ENCODE measurements at places on chromosomes 2 and 18.
A peak's percentile ranks its signal among the peaks of the same experiment; 100 is the strongest.

DNA sequence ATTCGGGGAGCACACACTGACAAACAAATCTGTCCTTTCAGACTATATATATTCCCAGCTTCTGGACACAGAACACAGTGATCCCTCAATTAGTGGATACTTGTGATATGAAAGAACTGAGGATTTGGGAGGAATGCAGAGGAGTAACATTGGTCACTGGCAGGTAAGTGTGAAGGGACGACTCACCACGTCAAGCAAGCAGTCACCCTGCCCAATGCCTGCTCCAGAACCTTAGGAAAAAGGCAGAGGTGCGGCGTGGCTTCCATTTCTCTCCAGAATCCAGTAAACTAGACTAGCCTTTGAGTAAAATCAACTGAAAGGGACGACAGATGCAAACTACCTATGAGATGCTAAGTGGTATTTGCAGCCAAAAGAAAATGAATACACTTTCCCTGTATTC is 1.1 kb downstream of the CCDC93 start:
- DNase-seq: no peak

DNA sequence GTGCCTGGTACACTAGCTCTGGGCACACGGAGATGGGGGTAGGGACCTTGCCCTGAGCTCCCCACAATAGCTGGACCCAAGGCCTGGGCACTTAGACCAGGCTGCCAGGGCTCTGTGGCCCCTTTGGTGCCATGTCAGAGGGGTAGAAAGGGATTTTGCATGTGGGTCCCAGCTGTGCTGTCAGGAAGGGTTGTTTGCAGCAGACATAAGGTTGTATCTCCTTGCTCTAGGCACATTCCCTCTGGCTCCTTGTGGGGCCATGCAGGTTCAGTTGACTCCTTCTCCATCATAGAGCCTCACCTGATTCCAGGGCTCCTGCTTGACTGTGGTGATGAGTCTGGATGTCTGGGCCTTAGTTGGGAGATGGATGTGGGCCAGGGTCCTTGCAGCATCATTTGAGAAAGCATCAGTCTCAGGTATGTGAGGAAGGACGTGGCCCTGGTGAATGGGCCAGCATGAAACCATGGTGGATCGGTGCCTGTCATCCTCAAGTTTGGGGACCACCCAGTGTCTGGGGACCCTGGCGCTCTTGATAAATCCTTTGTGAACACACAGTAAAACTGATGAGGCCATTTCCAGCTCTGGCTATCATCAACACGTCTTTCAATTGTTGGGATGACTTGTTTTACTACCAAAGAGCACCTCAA is 461.9 kb upstream of the HS6ST1 start:
- DNase-seq: no peak

- no peak for DNase-seq
These were observed 792.3 kb upstream of the PIK3C3 start for GRCh38 chr18:41162781-41163180.

DNA sequence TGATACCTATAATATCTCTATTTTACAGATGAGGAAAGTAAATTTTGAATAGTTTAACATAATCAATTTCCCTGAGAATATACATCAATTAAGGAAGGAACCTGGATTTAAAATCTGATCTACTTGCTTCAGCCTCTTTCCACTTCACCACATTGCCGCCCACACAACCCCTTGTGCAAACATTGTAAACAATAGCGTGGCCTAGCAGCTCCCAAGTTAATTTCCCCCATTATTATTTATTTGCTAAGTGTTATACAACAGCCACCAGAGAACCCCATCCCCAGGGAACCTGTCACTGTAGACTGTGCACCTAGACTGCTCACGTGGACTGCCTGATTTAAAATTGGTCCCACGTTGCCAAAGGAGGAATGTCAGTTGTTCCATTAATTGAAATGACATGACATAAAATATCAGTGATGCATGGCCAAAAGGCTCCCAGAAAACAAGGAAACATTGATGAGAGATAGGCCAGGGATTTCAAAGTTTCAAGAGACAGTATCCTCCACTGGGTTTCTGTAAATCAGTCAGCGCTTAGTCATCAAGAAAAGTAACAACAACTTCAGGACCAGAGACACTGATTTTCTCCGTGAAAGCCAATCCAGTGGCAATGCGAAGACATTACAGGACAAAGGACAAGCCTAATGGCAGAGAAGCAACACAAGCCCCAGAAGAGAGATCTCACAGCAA is 41.3 kb downstream of the SCG2 start:
- DNase-seq: no peak

DNA sequence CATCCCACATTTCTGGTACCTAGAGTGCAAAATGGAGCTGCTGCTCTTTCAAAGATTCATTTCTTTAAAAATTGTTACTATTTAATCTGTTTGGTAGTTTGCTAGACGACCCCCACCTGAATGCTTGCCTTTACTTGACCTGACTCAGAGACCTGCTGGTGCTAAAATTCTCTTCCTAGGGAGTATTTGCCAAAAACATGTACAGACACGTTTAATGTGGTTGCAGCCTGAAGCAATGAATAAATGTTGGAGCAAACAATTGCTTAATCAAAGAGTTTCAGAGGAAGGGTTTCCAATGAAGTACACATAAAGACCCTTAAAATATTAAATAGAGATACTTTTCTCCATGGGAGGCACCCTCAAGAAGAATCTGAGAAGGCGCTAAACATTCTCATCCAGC is 734.4 kb downstream of the CBLN2 start:
- DNase-seq: no peak

DNA sequence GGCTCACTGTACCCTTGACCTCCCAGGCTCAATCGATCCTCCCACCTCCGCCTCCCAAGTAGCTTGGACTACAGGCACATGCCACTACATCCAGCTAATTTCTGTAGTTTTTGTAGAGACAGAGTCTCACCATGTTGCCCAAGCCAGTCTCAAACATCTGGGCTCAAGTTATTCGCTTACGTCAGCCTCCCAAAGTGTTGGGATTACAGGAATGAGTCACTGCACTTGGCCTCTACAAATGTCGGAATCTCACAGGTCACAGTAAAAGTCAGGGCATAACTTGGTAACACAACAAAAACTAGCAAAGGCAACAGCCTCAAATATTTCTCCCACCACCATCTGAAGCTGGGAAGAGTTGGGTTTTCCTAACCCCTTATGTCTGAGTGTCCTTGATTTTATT is 25.3 kb downstream of the SCG2 start:
- no peak for DNase-seq

GRCh38 chr18:13218368-13218991 is at the start of gene LDLRAD4:
Gene LDLRAD4, plus strand, starts transcription at chr18:13218760.
- peak; percentile 36 for DNase-seq

GRCh38 chr18:2104620-2105462 is 466.5 kb downstream of the METTL4 start:
- DNase-seq: peak; percentile 5

- DNase-seq: no peak
These were observed 39.7 kb downstream of the TFCP2L1 start for GRCh38 chr2:121245120-121245820.

DNA sequence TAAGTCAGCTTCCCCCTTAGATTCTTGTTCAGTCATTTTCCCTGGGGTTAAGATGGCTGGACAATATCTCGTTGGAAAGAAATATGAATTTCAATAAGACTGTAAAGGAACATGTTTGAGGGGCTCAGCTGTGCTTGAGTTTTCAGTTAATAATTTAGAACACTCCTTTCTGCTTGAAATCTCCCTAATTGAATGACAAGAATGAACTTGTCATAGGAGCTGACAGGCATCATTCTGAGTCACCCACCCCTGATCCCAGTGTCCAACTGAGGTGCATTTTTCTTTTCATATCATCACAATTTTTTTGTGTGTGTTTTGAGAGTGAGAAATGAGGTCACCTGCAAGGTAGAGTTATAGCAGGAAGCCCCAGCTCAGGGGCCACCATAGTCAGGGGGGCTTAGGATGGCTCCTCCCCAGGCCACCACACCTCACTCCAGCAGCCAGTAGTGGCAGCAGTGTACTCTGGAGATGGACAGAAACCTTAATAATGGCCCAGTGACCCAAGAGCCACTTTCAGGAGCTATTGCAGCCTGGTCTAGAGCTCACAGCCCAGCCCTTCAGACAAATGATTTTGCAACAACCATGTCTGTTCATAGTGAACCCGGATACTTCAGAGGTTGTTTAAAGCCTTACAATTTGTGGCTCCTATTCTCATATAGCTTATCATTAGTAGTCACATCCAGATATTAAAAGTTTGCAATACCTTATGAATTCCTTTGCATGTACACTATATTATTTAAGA is 174.5 kb downstream of the MAIP1 start:
- DNase-seq: no peak

DNA sequence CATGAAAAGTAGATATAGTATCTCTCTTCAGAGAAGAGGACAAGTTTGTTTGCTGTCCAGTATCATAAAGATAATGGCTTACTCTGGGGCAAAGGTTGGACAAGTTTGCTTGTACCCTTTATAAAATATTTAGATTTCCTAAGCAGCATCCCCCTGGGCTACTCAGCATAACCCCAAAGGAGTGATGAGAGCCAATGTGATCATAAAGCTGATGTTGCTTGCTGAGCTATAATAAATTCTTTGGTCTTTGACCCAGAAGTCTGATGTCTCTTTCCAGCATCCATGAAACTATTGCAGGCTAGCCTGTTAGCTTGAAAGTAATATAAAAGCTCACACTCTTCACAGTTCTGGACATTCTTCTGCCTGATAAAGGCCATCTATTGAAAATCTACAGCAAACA is 138.3 kb upstream of the STON1 start:
- DNase-seq: no peak

DNA sequence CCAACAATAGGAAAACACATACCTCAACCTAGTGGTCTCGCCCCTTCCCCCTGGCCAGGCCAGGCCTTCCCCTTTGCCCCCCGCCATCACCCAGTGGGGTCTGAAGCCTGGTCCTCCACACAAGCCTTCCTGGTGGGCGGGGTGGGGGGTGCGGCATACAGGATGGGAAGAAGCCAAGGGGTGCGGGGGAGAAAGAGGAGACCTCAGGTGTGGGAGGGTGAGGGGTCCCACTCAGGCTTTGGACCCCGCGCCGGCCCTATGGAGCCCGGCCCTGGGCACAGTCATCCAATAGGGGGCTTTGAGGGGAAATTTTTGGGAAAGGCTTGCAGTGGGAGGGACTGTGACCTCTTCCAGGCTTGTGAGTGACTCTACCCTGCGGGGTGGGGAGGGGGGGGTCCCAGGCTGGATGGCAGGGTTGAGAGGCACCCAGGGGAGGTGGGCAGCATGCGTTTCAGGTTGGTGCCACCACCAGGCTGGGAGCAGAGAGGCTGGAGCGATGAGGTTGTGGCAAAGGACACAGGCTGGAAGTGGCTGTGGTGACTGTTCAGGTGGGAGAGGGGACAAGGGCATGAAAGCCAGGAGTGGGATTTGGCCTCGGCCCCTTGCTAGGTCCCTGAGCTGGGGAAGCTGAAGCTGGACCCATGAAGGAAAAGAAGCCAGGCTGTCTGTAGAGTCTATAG is 1.3 kb downstream of the SLC66A3 start:
- DNase-seq: no peak

GRCh38 chr2:148979919-148980277 is 58.6 kb upstream of the LYPD6B start:
- no peak for DNase-seq

- no peak for DNase-seq
These were observed 161.4 kb downstream of the METTL4 start for GRCh38 chr18:2409906-2410305.

DNA sequence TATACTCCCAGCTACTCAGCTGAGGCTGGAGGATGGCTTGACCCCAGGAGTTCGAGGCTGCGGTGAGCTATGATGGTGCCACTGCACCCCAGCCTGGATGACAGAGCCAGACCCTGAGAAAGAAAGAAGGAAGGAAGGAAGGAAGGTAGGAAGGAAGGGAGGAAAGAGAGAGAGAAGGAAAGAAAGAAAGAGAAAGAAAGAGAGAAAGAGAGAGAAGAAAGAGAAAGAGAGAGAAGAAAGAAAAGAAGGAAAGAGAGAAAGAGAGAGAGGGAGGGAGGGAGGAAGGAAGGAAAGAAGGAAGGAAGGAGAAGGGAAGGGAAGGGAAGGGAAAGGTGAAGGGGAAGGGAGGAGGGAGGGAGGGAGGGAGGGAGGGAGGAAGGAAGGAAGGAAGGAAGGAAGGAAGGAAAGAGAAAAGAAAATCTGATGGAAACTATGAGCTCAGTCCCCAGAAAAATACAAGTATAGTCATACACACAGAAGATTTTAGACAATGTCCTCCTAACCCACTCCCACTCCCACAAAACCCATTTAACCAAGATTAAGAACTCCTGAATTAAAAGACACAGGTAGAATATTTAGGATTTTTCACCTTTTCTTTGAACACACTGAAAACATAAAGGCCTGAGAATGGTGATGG is 15.6 kb downstream of the FZD7 start:
- DNase-seq: no peak

- no peak for DNase-seq
These were observed 108.8 kb downstream of the SLC4A3 start for GRCh38 chr2:219736209-219736608.

DNA sequence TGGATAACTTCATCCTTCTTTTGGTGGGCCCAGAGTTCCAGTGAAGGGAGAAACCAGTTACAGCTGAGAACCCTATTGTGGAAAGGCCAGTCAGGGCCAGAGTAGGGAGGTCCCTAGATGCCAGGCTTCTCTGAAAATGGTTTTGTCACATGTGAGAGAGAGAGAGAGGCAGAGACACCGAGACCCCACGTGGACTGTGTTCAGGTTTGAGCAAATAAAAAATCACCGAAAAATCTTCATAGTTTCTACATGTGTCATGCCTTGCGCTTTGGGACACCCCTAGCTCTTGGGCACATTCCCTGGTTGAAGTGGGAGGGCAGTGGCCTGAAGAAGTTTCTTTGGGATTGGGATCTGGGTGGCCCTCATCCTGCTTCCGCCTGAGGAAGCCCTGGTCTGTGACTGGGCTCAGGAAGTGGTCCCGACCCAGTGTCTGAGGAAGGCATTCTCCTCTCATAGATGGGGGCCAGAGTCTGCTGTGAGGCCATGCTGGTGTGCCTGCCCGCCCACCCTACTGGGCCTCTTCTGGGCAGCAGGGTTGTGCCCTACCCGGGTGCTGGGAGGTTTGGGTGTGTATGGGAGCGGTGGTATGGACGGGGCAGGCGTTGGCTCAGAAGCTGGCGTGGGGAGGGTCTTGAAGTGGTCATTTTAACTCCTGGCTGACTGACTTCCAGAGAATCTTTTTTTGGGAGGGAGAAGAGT is 16.1 kb downstream of the NCK2 start:
- DNase-seq: no peak

DNA sequence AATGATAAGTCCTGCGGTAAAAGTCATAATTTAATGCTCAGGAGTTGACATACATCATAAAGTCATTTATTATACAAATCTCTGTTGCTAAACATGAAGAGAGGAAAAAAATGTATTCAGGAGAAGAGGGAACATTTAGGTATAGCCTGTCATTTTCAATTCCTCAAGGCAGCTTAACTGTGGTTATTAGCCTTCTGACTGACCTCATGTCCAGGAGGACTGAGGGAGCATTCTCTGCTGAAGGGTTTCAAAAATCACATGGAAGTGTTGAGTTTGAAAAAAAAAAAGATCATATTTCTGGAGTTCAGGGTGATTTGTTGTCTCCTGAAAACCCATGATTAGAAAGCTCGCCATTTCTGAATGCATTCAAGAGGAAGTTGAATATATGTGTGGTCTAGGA is 1371.1 kb upstream of the LRRTM1 start:
- DNase-seq: no peak

- DNase-seq: no peak
These were observed 85.7 kb upstream of the FRZB start for GRCh38 chr2:182951948-182952663.

GRCh38 chr2:109059474-109060165 is 69.4 kb upstream of the SH3RF3 start:
- DNase-seq: no peak

All from activated CD4-positive, alpha-beta T cell treated with anti-CD3 and anti-CD28 coated beads, Interleukin-2, amount 50 U/mL, for 4 hours (primary cell).